GOT3 (cell line): ENCODE measurements at places on chromosomes 12 and 14.

- no peak for DNase-seq
Observed at GRCh38 chr14:51119411-51120051, 24.6 kb upstream of the TRIM9 start.

GRCh38 chr12:44653861-44654527 is 222.1 kb downstream of the NELL2 start:
- DNase-seq, result no peak

DNA sequence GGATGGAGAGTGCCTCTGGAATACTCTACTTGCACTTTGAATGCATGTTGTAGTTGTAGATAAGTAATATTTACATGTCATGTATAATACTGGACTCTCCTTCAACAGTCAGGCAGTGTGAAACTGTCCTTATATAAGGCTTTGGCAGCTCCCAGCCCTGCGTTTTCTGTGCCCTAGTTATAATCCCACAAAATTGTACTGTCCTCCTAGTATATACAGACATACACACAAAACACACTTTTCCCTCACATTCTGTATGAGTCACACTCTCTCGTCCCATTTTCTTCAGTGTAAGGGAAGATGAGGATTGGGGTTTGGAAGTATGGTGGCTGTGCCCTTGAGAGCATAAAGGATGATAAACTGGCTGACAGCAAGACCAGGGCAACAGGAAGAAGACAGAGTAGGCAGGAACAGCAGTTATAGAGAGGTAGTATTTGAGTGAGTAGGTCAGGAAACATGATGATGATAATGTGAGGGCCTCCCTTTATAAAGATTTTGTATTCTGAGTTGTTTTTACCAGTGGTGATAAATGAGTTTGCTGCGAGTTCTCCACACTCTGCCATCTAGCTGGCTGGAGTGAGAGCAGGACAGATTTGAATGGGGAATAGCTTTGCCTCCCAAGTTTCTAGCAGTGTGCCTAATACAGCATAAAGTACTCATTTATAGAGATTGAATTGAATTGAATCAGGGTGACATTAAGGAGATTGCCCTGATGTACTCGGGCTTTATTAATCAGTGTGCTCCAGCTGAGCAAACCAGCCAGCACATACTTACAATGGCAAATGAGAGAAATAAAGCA is 5.0 kb downstream of the CREBL2 start:
- no peak for DNase-seq

GRCh38 chr12:133256321-133256720 is 20.6 kb upstream of the ANHX start:
- no peak for DNase-seq

DNA sequence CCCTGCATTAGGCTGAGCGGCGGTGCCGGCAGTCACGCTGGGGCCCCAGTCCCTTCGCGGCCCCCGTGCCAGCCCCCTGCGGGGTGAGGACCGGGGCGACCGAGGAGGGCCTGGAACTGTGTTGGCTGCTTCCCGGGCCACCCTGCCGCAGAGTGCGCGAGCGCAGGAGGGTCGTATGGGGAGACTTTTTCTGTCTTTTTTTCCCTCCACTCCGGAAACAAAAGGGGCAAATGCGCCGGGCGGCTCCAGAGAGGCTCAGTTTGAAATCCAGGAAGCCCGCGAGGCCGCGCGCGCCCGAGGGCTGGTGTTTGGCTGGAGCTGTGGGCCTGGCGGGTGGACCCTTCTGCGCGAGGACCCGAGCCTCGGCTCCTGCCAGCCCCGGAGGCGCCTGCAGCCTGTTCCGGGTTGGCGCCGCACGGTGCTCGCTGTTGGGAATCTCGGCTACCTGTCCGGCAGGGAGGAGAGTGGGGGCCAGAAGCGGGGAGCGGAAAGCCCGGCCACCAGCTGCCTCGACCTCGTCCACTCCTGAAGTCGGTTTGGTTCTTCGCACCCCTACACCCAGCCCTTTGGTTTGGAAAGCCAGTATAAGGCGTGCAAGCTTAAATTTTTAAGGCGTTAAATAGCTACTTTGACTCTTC is 638 bp downstream of the PLEKHG3 start:
- DNase-seq, result no peak

GRCh38 chr14:88386256-88386794 is 868 bp downstream of the SPATA7 start:
- DNase-seq, result no peak

DNA sequence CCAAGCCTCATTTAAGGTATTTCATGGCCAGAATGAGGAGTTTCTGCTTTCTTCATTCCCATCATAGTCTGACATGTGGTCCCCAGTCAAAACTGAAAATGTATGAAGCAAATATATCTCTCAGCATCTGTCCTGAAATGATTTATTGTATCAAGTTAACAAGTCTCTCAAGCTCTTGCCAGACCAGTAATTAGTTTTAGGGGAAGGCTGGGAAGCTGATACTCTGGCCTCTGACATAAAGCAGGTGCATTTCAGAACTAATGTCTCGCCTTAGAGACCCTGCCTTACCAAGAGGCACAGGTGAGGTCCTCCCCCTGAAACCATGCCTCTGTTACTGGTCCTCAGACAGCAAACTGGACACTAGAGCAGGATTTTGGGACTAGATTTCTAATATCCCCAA is 266.5 kb downstream of the SLC15A4 start:
- no peak for DNase-seq

GRCh38 chr14:73324533-73324932 is 87.2 kb downstream of the PAPLN start:
- DNase-seq, result no peak

DNA sequence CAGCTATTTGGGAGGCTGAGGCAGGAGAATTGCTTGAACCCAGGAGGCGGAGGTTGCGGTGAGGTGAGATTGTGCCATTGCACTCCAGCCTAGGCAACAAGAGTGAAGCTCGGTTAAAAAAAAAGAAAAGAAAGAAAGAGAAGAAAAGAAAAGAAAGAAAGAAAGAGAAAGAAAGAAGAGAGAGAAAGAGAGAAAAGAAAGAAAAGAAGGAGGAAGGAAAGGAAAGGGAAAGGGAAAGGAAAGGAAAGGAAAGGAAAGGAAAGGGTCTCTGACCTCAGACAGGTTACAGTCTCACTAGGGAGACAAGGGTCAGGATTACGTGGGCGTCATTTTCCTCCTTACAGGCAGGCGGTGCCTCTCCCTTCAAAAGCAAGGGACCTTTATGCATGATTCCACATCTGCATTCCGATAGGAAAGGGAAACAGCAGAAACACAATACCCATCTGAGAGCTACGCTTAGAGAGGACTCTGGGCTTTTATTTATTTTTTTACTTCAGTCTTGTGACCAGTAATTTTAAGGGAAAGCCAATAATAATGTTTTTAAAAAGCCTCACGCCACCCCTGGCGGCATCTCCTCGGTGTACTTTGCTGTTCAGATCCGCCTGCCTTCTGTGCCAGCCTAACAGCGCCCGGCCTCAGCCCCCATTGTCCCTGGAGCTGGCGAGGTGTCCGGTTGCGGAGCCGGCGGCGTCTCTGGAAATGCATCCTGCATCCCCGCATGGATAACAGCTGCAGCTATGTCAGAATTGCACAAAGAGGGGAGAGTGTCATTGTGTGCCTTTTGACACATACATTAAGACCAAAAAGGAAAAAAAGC is 945 bp upstream of the HIP1R start:
- no peak for DNase-seq

- DNase-seq, result no peak
Observed at GRCh38 chr12:124632519-124632984, 65.1 kb upstream of the NCOR2 start.

- no peak for DNase-seq
Observed at GRCh38 chr14:68464711-68465110, 328.2 kb downstream of the ZFP36L1 start.

- DNase-seq, result no peak
Observed at GRCh38 chr14:36647417-36647823, 14.2 kb upstream of the PAX9 start.

DNA sequence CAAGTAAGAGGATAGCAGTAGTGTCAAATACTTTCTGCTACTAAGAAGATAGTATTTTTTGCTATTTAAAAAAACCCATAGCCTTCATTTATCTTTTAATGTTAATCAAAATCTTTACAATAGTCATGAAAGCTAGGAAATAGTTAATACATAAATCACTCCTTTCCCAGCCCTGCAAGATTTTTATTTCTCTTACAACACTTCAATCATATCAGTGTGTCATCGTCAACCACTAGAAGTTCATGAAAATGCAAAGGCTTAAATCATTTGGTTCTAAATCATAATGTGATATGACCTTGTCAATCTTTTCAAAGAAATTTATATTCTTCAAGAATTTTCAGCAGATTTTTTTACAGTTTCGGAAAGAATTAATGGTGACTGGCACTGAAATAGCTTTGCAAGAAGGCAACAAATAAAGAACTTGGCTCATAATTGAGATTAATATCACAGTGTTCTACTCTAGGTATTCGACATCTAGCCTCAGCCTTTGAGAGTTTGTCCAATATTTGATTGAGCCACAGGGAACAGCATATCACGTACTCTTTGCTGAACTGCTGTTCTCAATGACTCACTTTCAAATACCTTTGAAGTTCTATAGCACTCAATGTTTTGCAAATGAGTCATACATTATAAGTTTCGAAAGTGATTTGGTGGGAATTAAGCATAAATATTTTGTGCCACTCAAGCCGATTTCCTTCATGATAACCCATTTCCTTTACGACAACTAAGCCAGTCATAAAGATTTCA is 384.0 kb upstream of the FOXG1 start:
- no peak for DNase-seq

GRCh38 chr12:2858334-2858733 is 1.5 kb upstream of the TEX52 start:
- DNase-seq, result no peak

- no peak for DNase-seq
Observed at GRCh38 chr12:12764824-12765223, 20.6 kb upstream of the APOLD1 start.

DNA sequence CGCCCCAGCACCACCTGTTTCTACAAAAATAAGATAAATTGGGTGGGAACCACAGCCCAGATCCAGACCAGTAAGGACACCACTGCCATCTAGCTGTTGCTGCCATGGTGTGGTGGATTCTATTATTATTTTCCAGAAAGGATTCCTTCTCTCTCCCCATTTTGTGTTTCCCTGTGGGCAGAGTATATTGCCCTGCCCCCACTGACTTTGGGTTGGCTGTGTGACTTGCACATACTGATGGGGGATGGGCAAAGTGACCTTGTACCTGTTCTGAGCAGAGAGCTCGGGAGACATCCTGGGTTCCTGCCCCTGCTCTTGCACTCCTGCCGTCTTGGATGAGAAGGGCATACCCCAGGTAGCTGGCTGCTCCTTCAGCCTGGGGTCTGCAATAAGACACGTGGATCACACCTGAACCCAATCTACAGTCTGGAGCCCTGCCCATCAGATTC is 24.3 kb downstream of the MOAP1 start:
- no peak for DNase-seq

DNA sequence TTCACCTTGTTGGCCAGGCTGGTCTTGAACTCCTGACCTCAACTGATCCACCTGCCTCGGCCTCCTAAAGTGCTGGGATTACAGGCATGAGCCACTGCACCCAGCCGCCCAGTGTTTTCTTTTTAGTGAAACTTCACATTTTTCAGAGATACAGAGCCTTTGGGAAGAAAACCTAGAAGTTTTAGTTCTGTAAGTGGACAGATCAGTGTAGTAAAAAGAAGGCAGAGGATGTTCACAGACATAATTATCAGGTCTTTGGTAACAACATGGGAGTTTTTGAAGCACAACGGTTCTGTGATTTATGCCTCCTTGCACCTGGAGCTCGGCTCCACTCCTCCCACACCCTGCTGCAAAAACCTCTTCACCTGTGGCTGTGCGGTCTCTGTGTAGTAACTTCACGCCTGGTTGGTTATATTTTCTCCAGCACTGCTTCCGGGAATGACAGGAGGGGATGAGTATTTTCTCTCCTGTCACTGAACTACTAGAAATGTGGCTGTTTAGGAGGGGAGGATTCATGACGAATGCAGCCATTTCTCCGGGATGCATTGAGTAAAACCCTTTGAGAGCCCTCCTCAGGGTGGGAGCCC is 67.0 kb downstream of the ARF6 start:
- DNase-seq, result no peak

GRCh38 chr14:28678887-28679286 is 87.7 kb upstream of the FOXG1 start:
- DNase-seq, result no peak

GRCh38 chr12:118682656-118683055 is 298.7 kb upstream of the SRRM4 start:
- DNase-seq, result no peak

- no peak for DNase-seq
Observed at GRCh38 chr12:22164139-22164538, 118.1 kb downstream of the CMAS start.
